ENCODE measurements at places on chromosomes 3 and 15. TPM values are rescaled to one million over a fixed set of nuclear protein-coding genes. Genes with fewer than 3 reads are reported as not detected.

Gene GHRL
- 0.32 TPM for total RNA-seq

Gene ZMYND10
- 0.97 TPM for total RNA-seq

Gene KIF7
- 12.2 TPM for total RNA-seq

Gene PLA2G4E
- total RNA-seq, result not detected

Gene PRKAR2A
- total RNA-seq, result 47.0 TPM

Gene LIPC
- total RNA-seq, result 0.86 TPM

Gene ACAA1
- 20.0 TPM for total RNA-seq

Gene TM4SF1
- total RNA-seq, result 52.2 TPM

Gene ATP13A4
- not detected for total RNA-seq

Gene HHATL
- not detected for total RNA-seq

Gene RPS17
- total RNA-seq, result 1,371 TPM

Gene SUCNR1
- 0.43 TPM for total RNA-seq

Gene PLA1A
- not detected for total RNA-seq

Gene CACNA2D2
- total RNA-seq, result not detected

Gene RAD54L2
- 26.3 TPM for total RNA-seq

Gene SLC12A8
- 33.2 TPM for total RNA-seq

Gene ISLR
- total RNA-seq, result 73.8 TPM

Gene MRPS22
- 98.2 TPM for total RNA-seq

All from fibroblast of villous mesenchyme (primary cell).